Smooth muscle cell of the umbilical artery (primary cell): ENCODE measurements at places on chromosomes 11 and 22. TPM values are rescaled to one million over a fixed set of nuclear protein-coding genes. Genes with fewer than 3 reads are reported as not detected.

SHANK3 gene
- total RNA-seq, result 0.59 and 1.0 TPM in 2 replicates

KIRREL3 gene
- total RNA-seq, result 0.59 and 0.78 TPM in 2 replicates

SBF2 gene
- 36.5 and 54.1 TPM in 2 replicates for total RNA-seq

TMEM191B gene
- total RNA-seq, result under 0.01 and 0.97 TPM in 2 replicates

PKP3 gene
- total RNA-seq, result 0.69 and 1.8 TPM in 2 replicates

MMP13 gene
- under 0.01 TPM in 1 of 2 replicates, not detected in the other for total RNA-seq

RAB36 gene
- 2.7 and 3.7 TPM in 2 replicates for total RNA-seq
